NCI-H1092 treated with DMSO at 0.1 percent for 48 hours (cell line): ENCODE measurements at places on chromosomes 2 and 18.

GRCh38 chr2:145638675-145639074 lies 1118.8 kb upstream of the ZEB2 start:
- DNase-seq: no peak

- DNase-seq: no peak
These were observed 2.5 kb upstream of the RAB27B start for GRCh38 chr18:54825601-54826344.

GRCh38 chr2:120885749-120886148 lies 150.1 kb downstream of the GLI2 start:
- DNase-seq: no peak

GRCh38 chr2:170255971-170256370 lies 78.0 kb downstream of the MYO3B start:
- no peak for DNase-seq

DNA sequence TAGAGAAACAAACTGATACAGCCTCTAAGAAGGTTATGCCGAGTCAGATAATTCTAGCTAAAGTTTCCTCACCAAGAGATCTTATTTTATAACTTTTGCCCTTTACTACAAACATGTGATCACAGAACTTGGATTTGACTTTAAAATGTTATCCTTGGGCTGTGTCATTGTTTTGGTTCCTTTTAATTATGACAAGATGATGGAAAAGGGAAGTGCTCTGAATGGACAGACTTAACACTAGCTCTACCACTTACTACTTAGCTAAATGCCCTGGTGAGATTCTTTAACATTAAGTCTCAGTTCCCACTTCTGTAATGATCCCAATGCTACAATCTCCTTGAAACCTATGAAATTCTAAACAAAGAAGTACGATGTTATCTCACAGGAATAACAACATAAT lies 69.9 kb downstream of the RTTN start:
- no peak for DNase-seq

DNA sequence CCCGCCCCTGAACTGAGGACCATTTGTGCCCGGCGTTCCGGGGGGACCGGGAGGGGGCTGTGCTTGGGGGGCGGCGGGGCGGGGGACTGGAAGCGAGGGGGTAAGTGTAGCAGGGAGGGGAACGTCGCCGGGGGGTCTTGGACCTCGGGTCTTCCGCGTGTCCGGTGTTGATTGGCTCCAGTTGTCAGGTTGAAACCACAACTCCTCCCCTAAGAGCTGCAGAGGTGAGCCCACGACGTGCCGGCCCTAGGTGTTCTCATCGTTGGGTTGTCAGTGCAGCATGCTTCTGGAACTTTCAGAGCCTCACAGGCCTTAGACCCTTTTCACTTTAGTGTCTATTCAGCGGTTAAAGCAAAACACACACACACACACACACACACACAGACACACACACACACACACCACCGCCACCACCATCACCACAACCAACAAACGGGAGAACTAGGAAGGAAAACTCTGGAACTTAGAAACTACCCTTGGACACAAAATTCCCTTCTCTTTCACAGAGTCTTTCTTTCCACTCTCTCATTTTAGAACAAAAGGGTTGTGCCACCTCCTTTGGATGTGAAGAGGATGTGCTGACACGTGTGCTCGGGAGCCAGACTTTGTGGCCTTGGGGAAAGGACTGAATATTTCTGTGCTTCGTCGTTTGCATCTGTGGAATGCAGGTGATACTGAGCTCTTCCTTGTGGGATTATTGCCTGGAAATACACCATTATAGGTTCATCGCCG lies 6.7 kb upstream of the DLX2 start:
- DNase-seq: no peak

DNA sequence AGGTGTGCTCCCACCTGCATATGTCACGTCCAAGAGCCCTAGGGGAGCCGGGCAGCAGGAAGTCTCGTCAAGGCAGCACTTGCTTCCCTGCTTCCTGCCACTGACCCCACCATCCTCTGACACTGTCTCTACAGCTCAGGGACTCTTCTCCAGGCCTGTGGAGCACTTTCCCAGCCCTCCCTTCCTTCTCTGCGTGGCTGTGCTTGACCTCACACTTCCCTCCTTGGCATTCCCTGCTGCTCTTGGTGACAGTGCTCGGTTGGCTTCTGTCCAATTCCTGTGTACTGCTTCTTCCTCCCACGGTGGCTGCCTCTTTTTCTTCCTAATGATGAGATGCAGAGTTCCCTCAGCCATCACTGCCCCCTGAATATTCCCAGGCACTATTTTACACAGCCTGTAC lies 2.8 kb downstream of the CIDEA start:
- no peak for DNase-seq
